ENCODE measurements at places on chromosomes 13 and 19.

DNA sequence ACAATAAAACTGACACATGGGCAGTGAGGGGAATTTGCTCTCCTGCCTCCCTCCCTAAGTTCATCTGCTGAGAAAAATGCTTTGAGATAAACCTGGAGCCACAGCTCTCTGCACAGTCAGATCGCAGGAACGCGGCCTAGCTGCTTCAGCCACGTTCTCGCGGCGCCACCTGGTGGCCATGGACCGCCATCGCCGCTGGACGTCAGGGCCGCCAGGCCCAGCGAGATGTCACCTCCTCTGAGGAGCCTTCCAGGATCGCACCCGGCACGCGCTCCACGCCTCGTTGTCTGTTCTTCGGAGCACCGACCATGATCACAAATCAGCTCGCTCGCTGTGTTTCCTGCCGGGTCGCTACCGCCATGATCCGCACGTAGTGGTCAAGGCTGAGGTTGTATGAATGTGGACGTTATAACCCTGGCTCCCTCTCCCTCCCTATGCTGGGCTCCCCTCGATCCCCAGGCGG lies 20.6 kb upstream of the USP29 start:
- no peak for DNase-seq

- DNase-seq: no peak
Measured at GRCh38 chr19:46173886-46174480, 25.9 kb downstream of the IGFL2 start.

DNA sequence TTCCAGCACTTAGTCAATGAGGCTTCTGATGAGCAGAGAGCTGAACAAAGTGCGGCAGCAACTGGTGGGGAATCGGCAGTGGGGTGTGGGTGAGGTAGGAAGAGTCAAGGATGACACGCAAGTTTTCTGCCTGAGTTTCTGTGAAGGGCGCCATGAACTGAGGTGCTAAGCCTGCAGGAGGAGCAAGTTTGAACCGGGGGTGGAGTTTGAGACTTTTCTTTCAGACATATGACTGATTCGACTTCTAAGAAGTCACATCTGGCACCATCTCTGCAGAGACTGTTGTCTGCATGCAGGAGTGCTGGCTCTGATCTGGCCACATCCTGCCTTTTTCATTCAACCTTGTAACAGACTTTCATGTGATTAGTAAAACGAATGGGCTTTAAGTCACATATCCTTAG lies 14.8 kb upstream of the GPI start:
- no peak for DNase-seq

- no peak for DNase-seq
Measured at GRCh38 chr13:105952973-105953290, 582.5 kb downstream of the EFNB2 start.

DNA sequence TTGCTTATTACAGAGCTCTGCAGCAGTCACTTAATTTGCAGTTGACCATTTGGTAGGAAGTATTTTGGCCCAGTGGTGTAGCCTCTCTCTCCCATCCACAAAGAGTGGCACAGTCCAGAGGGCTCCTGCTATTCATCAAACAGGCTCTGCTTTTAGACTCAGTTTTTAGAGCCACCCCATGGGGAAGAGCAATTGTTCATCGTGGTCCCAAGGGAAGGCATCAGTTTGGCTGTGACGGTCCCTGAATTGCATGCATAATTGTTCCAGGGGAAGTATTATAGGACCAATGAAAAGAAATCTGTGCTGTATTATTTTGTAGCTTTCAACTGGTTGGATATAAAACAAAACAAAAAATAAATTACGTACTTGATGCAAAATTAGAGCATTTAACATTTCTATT lies 799.0 kb downstream of the DACH1 start:
- no peak for DNase-seq
